ENCODE measurements at places on chromosomes 1 and 21.

DNA sequence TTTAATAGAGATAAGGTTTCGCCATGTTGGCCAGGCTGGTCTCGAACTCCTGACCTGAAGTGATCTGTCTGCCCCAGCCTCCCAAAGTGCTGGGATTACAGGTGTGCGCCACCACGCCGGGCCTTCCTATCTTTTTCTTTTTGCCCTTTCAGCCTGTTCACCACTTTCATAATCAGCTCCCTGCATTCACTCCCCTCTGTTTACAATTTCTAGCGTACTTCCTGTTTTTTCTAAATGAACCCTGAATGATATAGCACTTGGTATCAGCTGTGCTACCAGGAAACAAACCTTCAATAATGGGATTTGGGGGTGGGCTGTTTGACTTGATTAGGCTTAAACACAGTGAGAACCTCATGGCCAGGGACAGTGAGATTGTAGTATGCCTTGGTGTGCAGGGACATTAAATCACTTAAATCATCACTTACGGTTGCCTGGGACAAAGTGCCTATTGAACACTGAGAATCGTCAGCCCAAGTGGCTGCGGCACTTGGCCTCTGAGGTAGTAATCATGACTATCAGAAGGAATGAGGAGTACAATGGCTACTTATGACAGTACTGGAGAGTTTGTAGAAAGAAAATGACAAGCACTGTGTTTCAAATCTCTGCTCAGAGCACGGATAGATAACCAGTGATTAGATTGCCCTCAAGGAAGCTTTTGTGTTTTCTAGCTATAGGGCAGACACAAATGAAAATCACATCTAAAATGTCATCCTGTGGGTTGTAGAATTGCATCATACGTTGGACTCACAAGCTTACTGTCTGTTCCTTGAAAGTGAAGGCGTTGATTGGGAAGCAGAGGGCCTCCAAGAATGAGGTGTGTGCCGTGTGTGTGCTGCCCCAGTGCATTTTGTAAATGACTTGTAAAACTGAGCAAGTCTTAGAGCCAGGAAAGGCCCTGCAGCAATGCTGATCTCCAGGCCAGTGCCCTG is 661.8 kb downstream of the MATN1 start:
- DNase-seq: no peak

- no peak for DNase-seq
Measured at GRCh38 chr1:10835822-10836421, 39.5 kb upstream of the CASZ1 start.

- no peak for DNase-seq
Measured at GRCh38 chr1:212513586-212513985, 80.9 kb downstream of the NENF start.

GRCh38 chr1:229856009-229856650 is 210.9 kb upstream of the GALNT2 start:
- DNase-seq: peak; percentile 41
